ENCODE measurements at places on chromosomes 13 and 19.

GRCh38 chr19:12092065-12092867, 27.7 kb downstream of the ZNF844 start:
- peak; percentile 72 for DNase-seq

DNA sequence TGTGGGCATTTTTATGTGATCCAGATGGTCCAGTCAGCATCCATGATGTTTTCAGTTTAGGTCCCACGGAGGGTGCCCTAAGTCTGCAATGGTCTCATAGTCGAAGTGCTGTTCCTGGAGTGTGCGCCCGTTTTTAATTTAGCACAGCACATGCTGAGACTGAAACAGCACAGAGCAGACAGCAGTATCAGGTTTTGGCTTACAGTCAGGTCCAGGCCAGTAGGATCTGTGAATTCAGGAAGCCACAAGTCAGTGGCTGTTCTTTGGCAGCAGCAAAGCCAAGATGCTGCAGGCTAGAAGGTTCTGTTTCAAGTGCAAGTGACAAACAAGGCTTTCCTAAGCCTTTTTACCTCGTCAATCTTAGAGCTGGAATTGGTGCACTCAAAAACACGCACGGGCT, 18.3 kb downstream of the FBXO27 start:
- DNase-seq: no peak

GRCh38 chr13:80070024-80070703, 270.8 kb downstream of the SPRY2 start:
- DNase-seq: no peak

- no peak for DNase-seq
Measured at GRCh38 chr13:62302341-62302740, 886.7 kb upstream of the PCDH20 start.

DNA sequence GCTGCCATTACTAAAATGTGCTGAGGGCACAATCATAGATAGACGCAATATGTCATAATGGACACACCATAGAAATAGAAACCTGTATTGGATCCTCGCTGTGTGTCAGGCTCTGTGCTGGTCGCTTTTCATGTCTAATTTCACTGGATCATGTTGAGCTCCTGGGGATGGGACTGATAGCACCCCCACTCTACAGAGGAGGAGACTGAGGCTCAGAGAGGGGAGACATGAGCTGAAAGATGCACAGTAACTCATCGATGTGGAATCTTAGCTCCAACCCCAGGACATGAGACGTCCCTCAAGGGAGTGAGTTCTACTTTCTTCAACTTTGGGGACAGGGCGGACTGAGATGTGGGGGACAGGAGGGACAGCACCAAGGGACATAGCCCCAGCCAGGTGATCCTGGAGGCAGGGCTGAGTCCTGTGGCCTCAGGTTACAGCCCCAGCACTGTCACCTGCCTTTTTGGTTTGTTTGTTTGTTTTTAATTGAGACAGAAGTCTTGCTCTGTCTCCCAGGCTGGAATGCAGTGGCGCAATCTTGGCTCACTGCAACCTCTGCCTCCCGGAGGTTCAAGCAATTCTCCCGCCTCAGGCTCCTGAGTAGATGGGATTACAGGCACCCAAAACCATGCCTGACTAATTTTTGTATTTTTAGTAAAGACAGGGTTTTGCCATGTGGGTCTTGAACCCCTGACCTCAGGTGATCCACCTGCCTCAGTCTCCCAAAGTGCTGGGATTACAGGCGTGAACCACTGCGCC, 6.6 kb upstream of the GIPC1 start:
- peak; percentile 70 for DNase-seq

- peak; percentile 62 for DNase-seq
Measured at GRCh38 chr19:4639531-4640246, 373 bp downstream of the TNFAIP8L1 start.

- no peak for DNase-seq
Measured at GRCh38 chr13:28654276-28654675, 4.7 kb upstream of the POMP start.

DNA sequence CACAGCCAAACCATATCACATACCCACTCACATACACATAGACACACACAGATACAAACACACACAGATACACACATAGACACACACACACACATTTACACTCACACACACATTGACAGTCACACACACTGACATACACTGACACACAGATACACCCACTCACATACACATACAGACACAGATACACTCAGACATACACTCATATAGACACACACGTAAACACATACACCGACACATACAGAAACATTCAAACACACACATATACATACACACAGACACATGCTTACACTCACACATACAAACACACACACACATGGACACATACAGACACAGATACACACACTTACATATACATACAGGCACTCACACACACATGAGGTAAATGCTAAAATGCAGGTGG, 30.2 kb downstream of the GJA3 start:
- no peak for DNase-seq

- DNase-seq: no peak
Measured at GRCh38 chr13:26964278-26965250, 204.0 kb upstream of the GPR12 start.

GRCh38 chr13:113275387-113275786, 21.7 kb upstream of the LAMP1 start:
- DNase-seq: peak; percentile 84

DNA sequence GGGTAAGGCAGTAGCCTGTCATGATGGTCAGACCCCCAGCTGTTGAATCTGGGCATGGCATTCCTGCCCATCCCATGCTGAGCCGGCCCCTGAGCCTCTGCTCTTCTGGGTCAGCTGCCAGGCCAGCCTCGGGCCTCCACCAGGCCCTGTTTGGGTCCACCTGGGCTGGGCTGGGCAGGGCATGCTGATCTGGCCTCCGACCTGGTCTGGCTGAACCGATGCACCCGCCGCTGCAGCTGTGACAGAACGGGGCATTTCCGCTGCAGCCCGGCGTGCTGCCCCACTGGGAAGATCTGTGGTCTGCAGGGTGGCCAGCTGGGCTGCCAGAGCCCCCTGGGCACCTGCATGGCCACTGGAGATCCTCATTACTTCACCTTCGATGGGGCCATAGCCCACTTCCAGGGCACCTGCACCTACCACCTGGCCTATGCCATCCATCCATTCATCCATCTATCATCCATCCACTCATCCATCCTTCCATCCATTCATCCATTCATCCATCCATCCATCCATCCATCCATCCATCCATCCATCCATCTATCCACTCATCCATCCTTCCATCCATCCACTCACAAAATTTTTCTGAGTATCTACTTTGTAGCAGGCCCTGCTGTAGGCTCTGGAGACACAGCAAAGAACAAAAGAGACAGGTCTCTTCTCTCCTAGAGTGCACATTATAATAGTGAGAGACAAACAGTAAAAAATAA, 21.5 kb upstream of the FXYD3 start:
- DNase-seq: no peak

GRCh38 chr19:8251025-8251472, 41.9 kb downstream of the CERS4 start:
- DNase-seq: no peak

DNA sequence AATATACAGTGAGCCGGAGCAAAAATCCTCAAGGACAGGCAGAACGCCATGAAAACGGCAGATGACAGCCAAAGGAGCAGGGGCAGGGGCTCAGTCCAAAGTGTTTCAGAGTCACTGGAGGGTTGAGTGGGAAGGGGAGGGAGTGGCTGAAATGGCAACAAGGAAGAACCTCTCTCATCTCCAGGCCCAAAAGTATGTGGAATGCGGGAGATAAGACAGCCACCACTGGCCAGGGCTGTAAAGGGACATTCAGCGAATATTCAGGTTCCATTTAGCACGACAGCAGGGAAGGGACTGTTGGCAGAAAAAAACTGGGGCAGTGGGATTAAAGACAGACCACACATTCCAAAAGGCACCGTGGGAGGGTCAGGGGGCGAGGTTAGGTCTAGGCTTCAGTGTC, 48.4 kb downstream of the USPL1 start:
- DNase-seq: peak; percentile 28

- DNase-seq: no peak
Measured at GRCh38 chr13:32047088-32047487, 15.5 kb downstream of the FRY start.

GRCh38 chr13:113918580-113918979, 54.7 kb upstream of the GAS6 start:
- DNase-seq: no peak

DNA sequence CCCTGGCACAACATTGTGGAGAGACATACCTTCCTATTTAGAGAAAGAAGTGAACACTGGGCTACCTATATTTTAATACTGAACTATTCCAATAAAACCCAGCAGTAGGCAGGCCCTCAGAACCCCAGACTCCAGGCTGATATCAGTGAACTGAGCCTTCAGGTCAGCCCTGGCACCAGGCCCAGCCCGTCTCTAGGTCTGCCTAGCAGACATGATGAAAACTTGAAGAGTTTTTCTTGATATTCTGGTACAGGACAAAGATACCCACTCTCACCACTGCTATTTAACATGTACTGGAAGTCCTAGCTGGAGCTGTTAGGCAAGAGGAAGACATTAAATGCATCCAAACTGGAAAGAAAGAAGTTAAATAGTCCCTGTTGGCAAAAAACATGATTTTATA, 396.6 kb upstream of the SPRY2 start:
- no peak for DNase-seq

DNA sequence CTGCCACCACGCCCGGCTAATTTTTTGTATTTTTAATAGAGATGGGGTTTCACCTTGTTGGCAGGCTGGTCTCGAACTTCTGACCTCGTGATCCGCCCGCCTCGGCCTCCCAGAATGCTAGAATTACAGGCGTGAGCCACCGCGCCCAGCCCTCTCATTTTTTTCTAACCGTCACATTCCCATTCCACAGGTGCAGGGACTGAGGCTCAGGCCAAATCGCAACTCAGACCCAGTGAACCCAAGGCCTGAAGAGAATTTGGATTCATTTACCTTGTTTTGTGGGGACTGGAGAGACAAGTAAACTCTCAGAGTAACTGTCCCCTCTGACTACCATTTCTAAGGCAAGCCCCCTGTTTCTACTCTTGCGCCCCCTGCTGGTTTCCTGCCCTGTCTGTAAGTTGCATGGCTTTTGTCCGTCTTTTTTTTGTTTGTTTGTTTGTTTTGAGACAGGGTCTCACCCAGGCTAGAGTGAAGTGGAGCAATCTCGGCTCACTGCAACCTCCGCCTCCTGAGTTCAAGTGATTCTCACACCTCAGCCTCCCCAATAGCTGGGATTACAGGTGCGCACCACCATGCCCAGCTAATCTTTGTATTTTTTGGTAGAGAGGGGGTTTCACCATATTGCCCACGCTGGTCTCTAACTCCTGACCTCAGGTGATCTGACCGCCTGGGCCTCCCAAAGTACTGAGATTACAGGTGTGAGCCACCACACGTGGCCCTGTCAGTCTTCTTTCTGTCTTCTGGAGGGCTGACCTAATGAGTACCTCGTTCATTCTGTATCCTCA, 2.3 kb upstream of the STRN4 start:
- DNase-seq: peak; percentile 54
